Mucosa of gallbladder (tissue), 1 donor: ENCODE measurements at places on chromosomes 16 and 17. TPM values are rescaled to one million over a fixed set of nuclear protein-coding genes. Genes with fewer than 3 reads are reported as not detected.

DNA sequence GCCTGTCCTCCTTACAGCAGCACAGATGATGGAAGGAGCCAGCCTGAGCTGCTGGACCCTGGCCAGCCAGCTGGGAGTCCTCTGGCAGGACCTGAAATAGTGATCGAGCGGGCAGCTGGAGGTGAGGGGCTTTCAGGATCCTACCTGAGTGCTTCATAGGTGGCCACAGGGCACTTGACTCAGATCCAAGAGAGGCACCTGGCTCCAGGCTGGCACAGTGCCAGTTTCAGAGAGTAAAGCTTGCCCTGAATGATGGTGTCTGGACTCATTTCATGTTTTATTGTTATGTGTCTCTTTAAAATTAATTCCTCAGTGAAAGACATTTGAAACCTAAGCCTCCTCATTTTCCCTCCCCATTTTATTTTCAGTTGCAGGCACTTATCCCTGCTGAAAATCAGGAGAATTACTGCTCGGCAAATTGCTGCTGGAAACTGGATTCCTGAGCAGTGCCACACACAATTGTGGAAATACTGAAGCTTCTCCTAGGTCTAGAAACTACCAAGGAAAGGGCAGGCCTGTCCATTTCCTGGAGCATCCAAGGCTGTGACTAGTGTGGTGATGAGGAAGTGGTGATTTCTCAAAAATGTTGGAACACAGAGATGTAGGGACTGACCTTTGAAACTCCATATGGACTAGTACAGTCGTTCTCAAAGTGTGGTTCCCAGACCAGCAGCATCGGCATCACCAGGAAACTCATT is 16.1 kb upstream of the ADAMTS18 start:
- DNase-seq, result no peak

GRCh38 chr17:45353043-45353442 is 36.2 kb upstream of the MAP3K14 start:
- no peak for DNase-seq

The CSH2 gene
- not detected for total RNA-seq

DNA sequence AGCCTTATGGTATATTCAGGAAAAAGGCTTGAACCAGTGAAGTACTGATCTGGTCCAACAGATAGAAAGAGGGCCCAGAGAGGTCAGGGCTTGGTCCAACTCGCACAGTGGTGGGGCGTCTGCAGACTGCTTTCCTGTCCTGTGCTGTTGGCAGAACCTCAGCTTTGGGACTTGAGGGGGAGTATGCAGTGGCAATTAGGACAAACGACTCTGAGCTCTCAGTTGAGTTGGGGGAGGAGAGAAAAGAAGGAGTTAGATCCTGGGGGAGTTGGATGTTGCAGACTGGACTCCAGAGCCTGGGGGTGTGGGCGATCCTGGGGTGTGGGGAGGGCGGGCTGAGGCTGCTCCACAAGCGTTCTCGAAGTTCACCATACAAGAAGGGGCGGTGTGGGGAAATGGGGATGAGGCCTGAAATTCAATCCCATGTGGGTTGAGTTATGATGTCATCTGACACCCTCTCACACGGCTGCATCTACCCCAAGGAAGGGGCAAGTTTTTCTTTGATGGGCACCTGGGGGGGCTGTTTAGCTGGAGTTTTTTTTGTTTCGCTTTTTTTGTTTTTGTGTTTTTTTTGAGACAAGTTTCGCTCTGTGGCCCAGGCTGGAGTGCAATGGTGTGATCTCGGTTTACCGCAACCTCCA is 14.6 kb downstream of the GRB7 start:
- no peak for DNase-seq

The HOXB6 gene
- total RNA-seq, result 2.0 TPM

The MEFV gene
- total RNA-seq, result 0.52 TPM

The CD79B gene
- 3.4 TPM for total RNA-seq

DNA sequence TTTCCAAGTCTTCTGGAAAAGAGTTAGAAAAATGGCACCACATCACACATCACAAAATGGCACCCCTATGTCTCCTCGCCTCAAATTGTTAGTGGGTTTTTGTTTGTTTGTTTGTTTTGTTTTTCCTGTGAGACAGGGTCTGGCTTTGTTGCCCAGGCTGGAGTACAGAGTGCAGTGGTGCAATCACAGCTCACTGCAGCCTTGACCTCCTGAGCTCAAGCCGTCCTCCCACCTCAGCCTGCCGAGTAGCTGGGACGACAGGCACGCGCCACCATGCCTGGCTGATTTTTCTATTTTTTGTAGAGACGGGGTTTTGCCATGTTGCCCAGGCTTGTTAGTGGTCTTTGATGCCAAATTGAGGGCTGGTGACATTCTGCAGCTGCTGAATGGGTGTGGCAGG is 3.8 kb upstream of the CRISPLD2 start:
- no peak for DNase-seq

GRCh38 chr16:63690267-63690666 is 1431.6 kb downstream of the CDH11 start:
- no peak for DNase-seq

DNA sequence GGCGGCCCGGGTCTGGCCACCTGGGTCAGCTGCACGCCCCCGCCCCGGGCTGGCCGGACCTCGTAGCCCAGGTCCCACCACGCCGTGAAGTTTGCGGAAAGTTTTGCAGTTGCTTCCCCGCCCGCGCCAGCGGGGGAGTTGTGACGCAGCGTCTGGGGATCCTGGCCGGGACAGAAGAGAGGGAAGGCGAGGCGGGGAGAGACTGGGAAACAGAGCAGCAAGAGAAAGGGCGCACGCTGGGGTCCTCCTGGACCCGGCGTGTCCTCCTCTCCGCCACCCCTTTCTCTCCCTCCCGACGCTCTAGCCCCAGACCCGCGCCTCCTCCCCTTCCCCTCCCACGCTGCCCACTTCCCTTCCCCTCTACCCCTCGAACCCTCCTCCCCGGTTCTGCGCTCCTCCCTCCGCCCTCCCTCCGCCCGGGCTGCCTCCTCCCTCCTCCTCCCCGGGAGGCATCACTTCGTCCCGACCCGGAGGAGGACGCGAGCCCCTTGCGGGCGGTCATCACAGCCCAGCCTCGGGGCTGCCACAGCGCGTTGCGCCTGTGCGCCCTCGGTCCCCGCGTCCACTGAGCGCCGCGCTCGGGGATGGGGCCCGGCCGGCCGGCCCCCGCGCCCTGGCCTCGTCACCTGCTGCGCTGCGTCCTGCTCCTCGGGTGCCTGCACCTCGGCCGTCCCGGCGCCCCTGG is at the start of gene MRC2:
Gene MRC2 (plus strand): TSS at position 452 of the 685 bp plus-strand sequence. CDS start 133 bp downstream, at position 585.
- peak; percentile 50 for DNase-seq

DNA sequence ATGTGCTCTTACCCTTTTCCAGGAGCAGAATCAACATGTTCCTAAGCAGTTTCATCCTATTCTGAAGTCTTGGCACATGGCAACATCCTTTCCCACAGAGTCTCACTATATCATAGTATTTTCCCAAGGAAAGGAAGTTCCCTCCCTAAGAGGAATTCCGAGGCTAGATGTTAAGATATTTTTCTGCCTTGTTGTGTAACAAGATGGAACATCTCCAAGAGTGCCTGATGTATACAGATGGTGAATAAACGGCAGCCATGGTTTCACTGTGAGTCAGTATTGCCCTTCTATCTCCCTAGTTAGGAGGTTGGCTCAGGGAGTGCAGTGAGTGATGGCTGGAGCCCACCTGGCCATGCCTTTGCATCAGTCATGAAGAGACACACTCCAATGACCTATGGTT is 48.2 kb downstream of the SPACA3 start:
- DNase-seq, result no peak

The CARD14 gene
- 0.29 TPM for total RNA-seq

- no peak for DNase-seq
Measured at GRCh38 chr16:14388243-14388642, 241.8 kb downstream of the PARN start.

The TAC4 gene
- not detected for total RNA-seq

- DNase-seq, result no peak
Measured at GRCh38 chr17:50114849-50115357, 15.1 kb downstream of the SAMD14 start.

The UBE2I gene
- total RNA-seq, result 100 TPM

The RHOT1 gene
- total RNA-seq, result 32.4 TPM

DNA sequence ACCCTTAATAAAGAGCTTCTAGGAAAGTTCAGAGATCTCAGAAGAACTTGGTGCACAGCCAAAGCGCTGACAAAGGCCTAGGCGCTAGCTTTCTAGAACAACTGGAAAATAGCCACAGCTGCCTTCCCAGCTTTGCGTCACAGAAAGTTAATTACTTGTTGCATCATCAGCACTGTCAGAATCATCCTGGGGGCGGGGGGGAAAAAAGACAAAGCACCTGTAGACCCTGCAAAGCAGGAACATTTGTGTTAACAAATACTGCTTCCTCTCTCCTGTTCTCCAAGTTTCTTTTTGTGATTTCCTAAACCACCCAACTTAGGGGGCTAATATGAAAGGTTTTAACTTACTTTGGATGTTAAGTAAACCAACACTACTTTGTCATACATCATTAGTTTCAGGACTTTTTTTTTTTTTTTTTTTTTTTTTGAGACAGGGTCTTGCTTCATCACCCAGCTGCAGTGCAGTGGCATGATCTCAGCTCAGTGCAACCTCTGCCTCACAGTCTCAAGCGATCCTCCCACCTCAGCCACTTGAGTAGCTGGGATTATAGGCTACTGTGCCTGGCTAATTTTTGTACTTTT is 4.8 kb upstream of the AARSD1 start:
- no peak for DNase-seq

The NPB gene
- 0.55 TPM for total RNA-seq

DNA sequence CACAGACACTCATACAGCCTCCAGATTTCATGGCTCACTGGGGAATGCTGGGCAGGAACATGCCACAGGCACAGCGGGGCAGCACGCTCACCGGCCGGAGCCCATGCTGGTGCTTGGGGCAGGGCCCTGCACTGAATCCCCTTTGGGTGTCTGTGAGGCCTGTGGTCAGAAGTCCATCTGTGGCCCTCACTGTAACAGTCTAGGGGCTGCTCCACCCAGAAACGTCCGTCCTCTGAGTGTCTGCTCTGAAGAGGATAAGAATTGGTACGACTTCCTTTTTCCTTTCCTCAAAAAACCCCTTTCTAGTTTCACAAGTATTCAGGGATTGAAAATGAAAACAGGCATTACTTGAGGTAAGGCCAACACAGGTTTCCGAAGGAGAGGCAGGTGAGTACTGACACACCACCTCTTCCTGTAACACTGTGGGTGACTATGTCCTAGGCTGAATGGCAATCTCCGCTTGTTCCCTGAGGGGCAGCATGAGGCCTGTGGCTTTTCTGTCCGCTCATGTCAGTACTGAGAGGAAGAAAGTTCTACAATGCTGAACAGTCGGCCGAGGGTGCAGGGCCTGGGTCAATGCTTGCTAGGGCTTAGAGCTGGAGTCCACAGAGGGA is 42.5 kb downstream of the TMEM11 start:
- no peak for DNase-seq

GRCh38 chr17:76512366-76513305 is 11.4 kb upstream of the RHBDF2 start:
- no peak for DNase-seq

- peak; percentile 75 for DNase-seq
Measured at GRCh38 chr17:19004421-19005136, at the start of gene FAM83G. FAM83G (minus strand) TSS chr17:19004764; CDS start chr17:19004041, 723 bp downstream.

GRCh38 chr16:89448656-89449055 is 41.7 kb downstream of the ANKRD11 start:
- peak; percentile 60 for DNase-seq

The TBC1D28 gene
- total RNA-seq, result not detected

DNA sequence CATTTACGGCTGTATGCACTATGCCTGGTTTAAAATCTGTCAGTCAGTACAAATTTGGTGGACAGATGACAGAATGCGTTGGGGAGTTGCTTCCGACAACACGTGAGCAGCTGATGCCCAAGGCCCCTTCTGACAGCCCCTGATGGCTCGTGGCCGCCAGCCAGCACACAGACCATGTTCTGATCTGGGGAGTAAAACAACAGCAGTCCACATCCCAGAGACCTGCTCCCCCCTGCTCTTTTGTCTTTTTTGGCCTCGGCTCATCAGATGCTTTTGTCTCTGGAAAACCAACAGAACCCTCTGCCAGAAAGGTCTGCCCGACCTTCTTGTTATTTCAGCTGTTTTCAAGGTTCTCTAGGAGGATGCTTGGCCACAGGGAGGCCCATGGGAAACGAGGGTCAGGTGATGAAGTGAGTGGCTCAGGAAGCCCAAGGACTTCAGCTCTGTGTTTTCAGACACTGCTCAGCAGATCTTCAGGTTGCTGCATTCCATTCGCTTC is 10.8 kb downstream of the ARSG start:
- no peak for DNase-seq

The CD300E gene
- total RNA-seq, result 0.35 TPM

GRCh38 chr17:15260376-15261257 is 4.5 kb downstream of the PMP22 start:
- peak; percentile 88 for DNase-seq

GRCh38 chr16:55810451-55810961 is 22.4 kb downstream of the CES1 start:
- peak; percentile 8 for DNase-seq

- no peak for DNase-seq
Measured at GRCh38 chr16:89949756-89950155, 1.2 kb downstream of the DEF8 start.

The FBXO39 gene
- 0.23 TPM for total RNA-seq

The C17orf107 gene
- total RNA-seq, result 8.8 TPM

The CTDNEP1 gene
- total RNA-seq, result 107 TPM

DNA sequence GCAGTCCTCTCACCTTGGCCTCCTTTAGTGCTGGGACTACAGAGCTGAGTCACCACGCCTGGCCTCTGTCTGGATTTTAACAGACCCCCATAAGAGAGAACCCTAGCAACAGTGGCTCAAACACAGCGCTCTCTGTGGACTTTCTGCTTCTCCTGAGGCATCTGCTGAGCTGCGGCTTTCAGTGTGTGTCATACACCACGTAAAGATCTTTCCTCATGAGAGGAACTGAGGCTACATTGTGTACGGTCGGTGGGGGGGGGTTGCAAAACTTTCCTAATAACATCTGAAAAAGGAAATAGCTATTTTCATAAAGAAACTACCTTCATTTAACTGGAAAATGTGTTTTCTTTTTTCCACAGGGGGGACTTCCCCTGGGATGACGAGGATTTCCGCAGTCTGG is 32.9 kb downstream of the DEF8 start:
- DNase-seq, result no peak

The MPRIP gene
- 263 TPM for total RNA-seq

DNA sequence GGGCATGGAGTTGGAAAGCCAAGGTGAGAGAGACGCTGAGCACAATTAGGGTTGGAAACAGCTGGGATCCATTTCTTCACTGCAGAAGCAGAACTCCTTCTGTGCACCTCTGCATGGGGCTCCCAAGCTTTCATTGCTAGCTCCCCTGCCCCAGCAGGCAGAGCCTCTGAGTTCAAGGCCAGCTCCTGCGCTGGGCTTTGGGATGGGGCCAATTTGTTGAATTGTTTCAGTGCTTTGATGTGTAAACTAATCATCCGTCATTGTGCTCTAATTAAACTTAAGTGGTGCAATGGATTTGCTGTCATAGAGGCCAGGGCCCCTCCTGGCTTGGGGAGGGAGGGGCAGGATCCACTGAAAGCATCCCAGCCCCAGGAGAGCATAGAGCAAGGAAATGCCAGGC is 13.5 kb upstream of the LYRM9 start:
- no peak for DNase-seq

The MGAT5B gene
- total RNA-seq, result 0.69 TPM
